Stimulated activated CD8-positive, alpha-beta memory T cell treated with anti-CD3 and anti-CD28 coated beads, Interleukin-4, amount 100 ng/mL, for 1 hour (primary cell): ENCODE measurements at places on chromosomes 5 and 9.

- no peak for DNase-seq
Observed at GRCh38 chr9:37992924-37993349, 76.1 kb downstream of the SHB start.

DNA sequence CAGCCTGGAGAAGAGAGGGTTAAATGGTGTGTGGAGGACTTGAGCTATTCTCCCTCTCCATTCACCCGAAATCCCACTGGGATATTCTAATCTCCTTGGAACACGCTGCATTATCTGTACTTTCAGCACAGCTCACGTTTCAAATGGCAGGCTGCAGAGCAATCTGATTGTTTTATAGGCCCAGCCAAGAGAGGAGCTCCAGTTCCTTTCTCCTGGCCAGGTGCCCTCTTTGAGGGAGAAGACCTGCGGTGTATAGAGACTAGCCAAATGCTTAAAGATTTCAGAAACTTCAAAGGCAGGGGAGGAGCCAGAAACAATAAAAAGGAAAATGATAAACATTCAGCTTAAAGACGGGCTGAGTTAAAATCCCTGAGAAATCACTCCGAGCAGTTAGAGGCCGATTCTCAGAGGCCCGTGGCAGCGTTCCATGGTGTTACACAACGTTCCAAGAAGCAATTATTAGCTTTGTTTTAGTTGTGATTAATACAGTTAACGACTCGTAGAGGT lies 564.0 kb upstream of the KLF4 start:
- no peak for DNase-seq

DNA sequence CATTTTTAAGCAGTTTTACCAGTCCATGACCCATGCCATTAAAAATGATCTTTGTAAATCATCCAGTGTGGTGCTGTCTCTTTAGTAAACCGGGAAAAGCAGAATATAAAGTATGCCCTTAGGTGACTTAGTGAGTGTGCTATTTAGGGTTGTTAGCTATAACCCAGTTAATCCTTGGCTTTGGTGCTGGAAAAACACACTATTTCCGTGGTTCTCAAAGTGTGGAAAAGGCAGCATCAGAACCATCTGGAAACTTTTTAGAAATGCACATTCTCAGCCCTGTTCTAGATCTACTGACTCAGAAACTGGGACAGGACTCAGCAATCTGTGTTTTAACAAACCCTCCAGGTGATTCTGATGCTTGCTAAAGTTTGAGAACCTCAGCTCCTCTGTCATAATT lies 123.6 kb upstream of the ZNF608 start:
- no peak for DNase-seq

DNA sequence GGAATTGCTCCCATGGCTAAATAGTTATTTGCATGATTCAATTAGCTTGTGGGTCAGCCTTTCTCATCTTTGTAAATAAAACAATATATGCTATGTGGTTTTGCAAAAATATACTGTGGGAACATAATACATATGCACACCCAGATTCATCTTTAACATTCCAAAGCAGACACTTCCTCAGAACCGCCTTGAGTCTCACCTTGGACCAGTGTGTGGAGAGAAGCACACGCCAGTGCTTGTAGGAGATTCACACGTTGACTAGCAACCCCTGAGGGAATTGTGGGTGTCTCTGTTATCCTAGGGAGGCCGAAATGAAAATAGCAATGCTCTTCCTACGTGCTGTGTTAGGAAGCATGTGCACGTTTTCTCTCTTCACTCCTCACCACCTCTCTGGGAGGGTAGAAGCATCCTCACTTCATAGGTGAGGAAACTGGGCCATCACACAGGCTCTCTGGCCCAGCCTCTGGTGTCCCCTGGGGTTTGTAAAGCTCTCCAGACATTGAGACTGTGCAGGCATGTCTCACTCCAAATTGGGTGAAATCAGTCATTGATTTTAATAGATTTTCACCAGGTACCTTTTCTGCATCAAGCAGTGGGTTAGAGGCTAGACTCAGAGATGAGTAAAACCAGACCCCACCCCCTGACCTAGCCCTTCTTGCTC lies 221.7 kb downstream of the PBX3 start:
- no peak for DNase-seq
